ENCODE measurements at places on chromosomes 16 and 17.

DNA sequence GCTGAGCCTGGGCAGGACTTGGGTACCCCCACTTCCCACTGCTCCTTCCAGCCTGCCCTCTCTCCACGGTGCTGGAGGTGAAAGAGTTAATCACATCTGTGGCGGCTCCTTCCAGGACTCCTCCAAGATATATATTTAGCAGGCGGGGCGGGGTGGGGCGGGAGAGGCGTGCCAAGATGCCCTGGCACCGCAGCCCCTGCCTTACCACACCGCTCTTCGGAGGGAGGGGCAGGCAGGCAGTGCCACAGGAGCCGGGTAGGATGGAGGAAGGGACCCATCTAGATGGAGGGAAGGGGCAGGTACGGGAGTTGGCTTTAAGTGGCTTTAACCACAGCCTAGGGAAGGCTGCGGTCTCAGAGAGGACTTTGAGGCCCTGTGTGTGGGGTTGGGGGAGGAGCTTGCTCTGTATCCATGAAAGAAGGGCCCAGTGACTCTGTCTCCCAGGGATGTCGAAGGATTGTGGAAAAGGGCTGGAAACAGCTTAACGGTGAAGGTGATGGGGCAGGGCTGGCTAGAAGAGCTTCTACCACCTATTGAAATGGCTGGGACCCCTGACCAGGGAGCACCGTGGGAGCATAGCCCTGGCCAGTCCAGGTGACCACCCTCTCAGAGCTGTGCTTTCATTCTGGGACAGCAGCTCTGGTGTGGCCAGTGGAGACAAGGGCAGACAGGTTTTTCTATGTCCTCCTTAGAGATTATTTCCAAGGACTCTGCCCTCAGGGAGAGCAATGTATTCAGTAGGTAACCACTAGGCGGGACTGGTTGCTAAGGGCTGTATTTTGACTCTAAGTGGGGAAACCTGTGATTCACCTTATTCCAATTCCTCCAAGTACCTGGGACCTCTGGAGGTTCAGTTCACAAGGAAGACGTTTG is 13.0 kb downstream of the GPR142 start:
- DNase-seq: no peak

DNA sequence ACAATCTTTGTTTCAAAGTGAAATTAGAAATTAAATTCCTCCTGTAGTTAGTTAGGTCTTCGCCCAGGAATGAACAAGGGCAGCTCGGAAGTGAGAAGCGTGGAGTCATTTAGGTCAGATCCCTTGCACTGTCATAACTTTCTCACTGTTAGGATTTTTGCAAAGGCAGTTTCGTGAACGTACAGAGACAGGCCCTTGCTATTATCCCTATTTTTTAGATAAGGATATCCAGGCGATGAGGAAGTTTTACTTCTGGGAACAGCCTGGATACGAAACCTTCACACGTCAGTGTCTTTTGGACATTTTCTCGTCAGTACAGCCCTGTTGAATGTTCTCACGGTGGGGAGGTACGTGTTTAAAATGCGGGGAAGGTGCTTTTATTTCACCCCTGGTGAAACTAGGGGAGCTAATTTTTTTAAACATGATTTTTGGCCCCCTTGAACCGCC is 318 bp upstream of the RBL2 start:
- no peak for DNase-seq

GRCh38 chr17:62933501-62934385 is 32.3 kb upstream of the TANC2 start:
- no peak for DNase-seq

DNA sequence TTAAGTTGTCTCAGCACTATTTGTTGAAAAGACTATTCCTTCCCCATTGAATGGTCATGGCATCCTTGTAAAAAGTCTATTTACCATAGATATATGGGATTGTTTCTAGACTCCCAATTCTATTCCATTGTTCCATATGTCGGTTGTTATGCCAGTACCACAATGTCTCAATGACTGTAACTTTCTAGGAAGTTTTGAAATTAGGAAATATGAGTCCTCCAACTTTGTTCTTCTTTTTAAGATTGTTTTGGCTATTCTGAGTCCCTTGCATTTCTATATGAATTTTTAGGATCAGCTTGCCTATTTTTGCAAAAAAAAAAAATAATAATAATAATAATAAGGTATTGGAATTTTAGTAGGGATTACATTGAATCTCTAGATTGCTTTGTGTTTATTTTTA is 43.0 kb upstream of the ABCA3 start:
- no peak for DNase-seq

GRCh38 chr17:200586-200985 is 19.1 kb upstream of the DOC2B start:
- no peak for DNase-seq

GRCh38 chr16:88009563-88010342 is 58.5 kb downstream of the BANP start:
- no peak for DNase-seq

- no peak for DNase-seq
Measured at GRCh38 chr17:8844229-8845218, 22.9 kb downstream of the PIK3R6 start.

DNA sequence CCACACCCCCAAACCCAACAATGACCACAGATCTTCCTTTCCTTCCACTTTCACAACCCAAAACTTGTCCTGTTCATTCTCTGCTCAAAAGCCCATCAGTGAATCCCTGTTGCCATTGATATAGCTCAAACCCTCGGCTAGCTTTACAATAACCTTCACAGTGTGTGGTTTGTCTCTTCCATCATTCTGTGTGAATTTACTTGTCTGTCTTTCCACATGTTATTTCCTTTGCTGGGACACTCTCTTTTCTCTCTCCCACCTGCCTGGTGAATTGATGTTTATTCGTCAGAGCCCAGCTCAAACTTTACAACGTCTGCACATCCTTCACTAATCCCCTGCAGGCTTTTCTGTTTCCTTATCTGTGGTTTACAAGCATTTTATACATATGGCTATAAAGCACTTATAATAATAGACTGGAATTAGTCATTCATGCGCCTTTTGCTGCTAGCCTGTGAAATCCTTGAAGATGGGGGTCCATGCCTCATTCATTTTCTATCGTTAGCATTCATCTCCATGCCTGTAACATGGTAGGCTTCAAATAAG is 114.4 kb downstream of the CDH13 start:
- DNase-seq: peak; percentile 45

DNA sequence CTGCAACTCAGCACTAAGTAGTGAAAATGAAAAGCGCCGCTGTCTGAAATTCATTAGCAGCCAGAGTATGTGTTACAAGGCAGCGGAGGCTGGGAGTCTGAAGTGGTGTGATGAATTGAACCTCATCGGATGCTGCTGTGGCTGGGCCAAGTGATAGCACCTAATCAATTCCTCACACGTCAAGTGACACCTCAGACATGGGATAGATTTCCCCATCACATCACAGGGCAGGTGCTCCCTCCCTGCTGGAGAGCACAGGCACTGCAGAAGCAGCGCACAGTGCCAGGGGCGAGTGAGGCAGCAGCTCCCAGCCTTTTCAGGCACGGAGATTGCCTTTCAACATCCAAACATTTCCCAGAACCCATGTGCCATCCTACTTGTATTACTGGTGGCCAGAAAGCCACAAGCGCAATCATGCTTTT is 32.2 kb downstream of the DRC3 start:
- no peak for DNase-seq

- peak; percentile 35 for DNase-seq
Measured at GRCh38 chr16:27703545-27703944, 153.6 kb downstream of the KATNIP start.

DNA sequence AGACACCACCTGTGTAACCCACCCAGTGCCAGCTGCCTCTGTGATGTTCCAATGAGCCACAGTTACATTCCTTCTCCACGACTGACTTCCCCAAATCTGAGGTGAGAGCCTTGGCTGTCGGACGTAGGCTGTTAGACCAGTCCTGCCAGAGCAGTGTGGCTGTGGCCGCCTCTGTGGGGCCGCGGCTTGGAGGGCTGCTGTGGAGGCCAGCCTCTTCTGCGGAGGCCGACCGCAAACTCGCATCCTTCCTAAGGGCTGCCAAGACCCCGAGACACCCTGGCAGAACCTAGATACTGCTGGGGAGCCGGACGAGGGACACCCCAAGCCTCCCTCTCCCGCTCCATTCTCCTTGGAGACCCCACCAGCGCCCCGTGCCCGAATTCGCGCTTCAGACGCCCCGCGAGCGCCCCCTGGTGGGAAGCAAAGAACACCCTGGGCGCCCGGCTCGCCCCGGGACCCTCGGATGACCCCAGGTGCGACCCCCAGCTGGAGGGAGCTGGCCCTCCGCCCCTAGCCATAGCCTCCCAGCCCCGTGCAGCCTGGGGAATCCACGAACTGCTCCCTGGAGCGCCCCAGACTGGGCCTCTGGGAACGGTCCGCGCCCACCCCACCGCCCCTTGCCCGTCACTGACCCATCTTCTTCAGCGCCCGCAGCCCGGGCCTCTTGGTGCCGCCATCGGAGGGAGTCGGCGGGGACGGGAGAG is 547 bp downstream of the PLCD3 start:
- no peak for DNase-seq

DNA sequence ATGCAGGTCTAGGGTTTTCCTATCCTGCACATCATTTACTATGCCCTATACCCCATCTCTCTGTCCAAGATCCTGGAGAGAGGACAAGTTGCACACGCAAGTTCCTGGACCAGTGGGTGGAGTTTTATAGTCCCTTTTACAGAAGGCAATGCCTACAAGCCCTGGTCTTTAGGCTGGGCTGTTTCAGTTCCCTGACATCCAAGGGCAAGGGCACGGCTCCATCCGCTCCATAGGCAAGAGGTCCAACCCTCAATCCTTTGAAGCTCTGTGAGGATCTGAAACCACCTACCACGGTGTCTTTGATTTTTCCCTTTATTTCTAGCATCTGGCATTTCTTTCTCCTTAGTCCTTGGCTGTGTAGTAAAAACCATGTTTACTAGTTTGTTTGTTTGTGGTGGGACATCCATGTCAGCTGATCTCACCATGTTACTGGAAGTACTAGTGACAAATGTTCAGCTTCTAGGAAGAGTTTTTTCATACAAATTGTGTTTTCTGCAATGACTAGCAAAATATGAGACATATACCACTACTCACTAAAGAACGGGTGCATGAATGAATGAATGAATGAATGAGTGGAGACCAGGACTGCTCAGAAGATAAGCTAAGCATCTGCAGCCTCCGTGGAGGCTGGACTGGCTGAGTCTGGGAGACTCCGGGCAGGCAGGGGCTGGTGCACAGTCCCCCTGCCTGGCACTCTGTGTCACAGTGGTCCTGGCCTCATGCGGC is 359.4 kb downstream of the SLC39A11 start:
- DNase-seq: no peak

- DNase-seq: no peak
Measured at GRCh38 chr16:88536510-88536909, 33.7 kb upstream of the ZC3H18 start.

DNA sequence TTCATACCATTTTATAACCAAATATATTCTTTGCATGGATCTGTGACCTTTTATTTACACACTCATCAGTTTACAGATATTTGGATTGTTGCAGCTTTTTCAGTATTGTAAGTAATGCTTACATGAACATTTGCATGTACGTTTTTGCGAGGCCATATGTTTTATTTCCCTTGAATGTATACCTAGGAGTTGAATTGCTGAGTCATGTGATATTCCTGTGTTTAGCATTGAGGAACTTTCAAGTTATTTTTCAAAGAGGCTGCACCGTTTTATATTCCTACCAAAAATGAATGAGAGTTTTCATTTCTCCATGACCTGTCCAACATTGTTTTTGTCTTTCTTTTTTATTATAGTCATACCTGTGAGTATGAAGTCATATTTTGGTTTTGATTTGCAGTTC is 392.1 kb downstream of the CNTNAP4 start:
- no peak for DNase-seq

GRCh38 chr16:66066404-66066803 is 300.1 kb upstream of the CDH5 start:
- no peak for DNase-seq

GRCh38 chr16:89094252-89094879 is 714 bp downstream of the ACSF3 start:
- DNase-seq: peak; percentile 3

- no peak for DNase-seq
Measured at GRCh38 chr17:58328195-58329034, at the start of gene TSPOAP1. TSPOAP1 (minus strand) TSS chr17:58328795; CDS start chr17:58327920, 875 bp downstream.

DNA sequence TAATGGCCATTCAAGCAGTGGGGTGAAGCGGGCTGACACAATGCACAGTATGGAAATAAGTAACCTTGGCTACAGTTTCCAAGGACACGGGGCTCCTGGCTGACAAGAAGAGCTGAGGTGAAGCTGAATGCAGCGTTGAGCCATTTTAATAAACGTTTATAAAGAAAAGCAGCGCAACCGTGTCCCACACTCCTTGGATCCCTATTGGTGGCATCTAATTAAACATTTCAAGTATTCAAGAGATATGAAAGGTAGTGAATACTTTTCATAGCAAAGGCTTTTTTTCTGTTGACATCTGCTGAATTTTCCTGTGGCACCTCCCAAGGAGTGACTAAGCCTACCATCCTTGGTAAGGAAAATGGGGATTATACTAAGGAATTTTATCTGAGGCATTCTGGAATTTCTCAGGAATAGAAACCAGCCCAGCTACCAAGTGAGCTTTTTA is 26.5 kb downstream of the DUSP14 start:
- DNase-seq: peak; percentile 35

- DNase-seq: no peak
Measured at GRCh38 chr17:60751884-60752283, 74.2 kb downstream of the BCAS3 start.

- peak; percentile 90 for DNase-seq
Measured at GRCh38 chr16:27475561-27475960, 73.6 kb downstream of the IL21R start.

GRCh38 chr17:45227101-45227925 is 5.6 kb downstream of the FMNL1 start:
- no peak for DNase-seq

DNA sequence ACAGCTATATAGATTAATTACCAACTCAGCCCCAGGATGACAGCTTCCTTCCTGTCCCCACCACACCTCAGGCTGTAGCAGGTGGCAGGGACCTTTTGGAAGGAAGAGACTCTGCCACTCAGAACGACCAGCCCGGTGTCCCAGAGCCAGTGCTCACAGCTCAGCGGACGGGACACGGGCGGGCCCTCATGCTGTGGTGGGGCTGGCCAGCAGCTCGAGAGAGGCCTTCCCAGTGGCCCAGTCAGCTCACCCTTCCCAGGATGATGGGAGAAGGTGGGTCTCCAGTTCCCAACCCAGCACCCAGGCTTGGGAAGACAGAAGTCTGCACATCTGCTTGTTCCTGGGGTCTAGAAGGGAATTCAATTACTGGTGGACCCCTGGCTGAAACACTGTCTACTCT is 10.5 kb downstream of the NUDT16L1 start:
- no peak for DNase-seq

GRCh38 chr17:36124879-36125824 is 21.5 kb downstream of the CCL4 start:
- no peak for DNase-seq

GRCh38 chr17:16211590-16211989 is 3.7 kb downstream of the NCOR1 start:
- DNase-seq: no peak

All from HFFc6 (cell line).